Central memory CD8-positive, alpha-beta T cell (primary cell): ENCODE measurements at places on chromosomes 4 and X.

- H3K36me3 ChIP-seq, result no peaks in the 10 kb centered on the region
These were observed 40.8 kb downstream of the C4orf46 start for GRCh38 chr4:158630893-158631292.

DNA sequence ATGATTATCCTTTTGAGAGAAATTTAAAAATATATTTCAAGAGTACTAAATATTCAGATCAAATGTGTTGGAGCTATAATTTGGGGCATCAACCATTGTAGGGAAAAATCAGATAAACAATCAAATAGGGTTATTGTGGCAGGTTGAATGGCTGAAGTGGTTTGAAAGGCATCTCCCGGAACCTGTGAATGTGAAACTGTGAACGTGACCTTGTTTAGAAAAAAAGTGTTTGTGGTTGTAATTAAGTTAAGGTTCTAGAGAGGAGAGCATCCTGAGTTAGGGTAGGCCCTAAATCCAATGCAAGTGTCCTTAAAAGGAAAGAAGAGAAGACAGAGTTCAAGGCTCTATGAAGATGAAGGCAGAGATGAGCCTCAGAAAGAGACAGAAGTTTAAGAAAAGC is 37.4 kb downstream of the ADGRA3 start:
- H3K4me3 ChIP-seq, result no peak overlapping the region
- peak overlapping the region; percentile 48 for H3K27ac ChIP-seq
- no peaks in the 10 kb centered on the region for H3K27me3 ChIP-seq
- DNase-seq, result no peak

GRCh38 chr4:54473798-54474197 is 184.0 kb upstream of the KIT start:
- no peak for DNase-seq
- H3K27me3 ChIP-seq, result no peaks in the 10 kb centered on the region
- no peaks in the 10 kb centered on the region for H3K4me1 ChIP-seq

GRCh38 chr4:160510928-160511327 is 1408.0 kb downstream of the RAPGEF2 start:
- no peak overlapping the region for H3K27ac ChIP-seq
- H3K36me3 ChIP-seq, result no peaks in the 10 kb centered on the region
- no peak overlapping the region for H3K4me3 ChIP-seq
- no peaks in the 10 kb centered on the region for H3K27me3 ChIP-seq

- H3K36me3 ChIP-seq, result peaks cover 3% of the 10 kb centered on the region
- H3K27me3 ChIP-seq, result no peaks in the 10 kb centered on the region
- no peak overlapping the region for H3K27ac ChIP-seq
- H3K4me3 ChIP-seq, result no peak overlapping the region
These were observed 56.9 kb downstream of the CLCN3 start for GRCh38 chr4:169677150-169677748.

DNA sequence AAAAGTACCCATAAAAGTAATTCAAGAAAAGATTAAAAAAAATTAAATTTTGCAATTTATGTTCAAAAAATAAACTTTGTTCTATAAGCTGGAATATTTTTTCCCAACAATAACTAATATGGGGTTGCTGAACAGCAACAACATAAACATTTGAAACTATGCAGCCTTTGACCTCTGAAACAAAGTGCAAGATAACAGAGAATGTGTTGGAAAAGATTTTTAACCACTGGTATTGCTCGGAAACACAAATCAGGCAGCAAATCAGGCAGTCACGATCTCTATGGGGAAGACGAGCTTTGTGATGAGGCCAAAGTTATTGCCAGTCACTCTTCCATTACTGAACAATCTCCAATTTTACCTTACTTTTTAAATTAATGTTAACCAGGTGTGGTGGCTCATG is 332.1 kb downstream of the PABPC4L start:
- no peak overlapping the region for H3K27ac ChIP-seq
- DNase-seq, result no peak
- H3K27me3 ChIP-seq, result no peaks in the 10 kb centered on the region

DNA sequence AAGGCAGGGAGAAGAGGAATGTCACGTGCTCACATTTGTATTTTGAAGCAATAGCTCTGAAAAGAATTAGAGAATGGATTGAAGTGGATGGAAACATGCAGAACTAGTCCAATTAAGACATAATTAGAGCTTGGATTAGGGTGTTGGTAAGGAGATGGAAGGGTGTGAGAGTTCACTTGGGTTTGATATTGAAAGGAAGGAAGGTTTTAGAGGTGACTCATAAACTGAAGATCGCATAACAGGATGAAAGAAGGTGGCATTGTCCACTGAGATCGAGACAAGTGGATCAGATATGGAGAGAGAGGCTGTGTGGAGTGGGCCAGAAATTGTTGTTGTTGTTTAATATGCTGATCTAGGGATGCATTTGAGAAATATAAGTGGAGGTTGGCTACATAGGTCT is 244.0 kb upstream of the SMIM31 start:
- no peaks in the 10 kb centered on the region for H3K4me1 ChIP-seq
- H3K36me3 ChIP-seq, result no peaks in the 10 kb centered on the region
- H3K4me3 ChIP-seq, result no peak overlapping the region
- no peak for DNase-seq

DNA sequence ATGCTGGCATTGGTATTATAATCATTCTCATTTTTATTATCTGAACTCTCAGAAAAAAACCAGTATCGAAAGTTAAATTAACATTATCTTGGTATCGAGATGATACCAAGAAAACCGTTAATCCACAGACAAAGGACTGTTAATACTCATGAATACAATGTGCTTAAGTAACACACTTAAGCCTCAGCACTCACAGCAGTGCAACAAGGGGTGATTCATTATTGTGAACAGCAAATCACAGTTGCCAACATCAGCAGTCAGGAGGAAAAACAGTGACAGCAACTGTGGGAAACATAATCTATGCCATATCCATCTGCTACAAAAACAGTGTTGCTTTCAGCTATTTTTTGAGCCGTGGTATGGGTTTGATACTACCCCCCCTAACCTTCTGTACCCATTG is 210.9 kb upstream of the ATOH1 start:
- H3K27me3 ChIP-seq, result no peaks in the 10 kb centered on the region
- no peak for DNase-seq
- H3K27ac ChIP-seq, result no peak overlapping the region
- H3K36me3 ChIP-seq, result peaks cover 2% of the 10 kb centered on the region
- no peaks in the 10 kb centered on the region for H3K4me1 ChIP-seq

- no peak for DNase-seq
- no peaks in the 10 kb centered on the region for H3K27me3 ChIP-seq
- H3K27ac ChIP-seq, result peak overlapping the region; percentile 8
- no peak overlapping the region for H3K4me3 ChIP-seq
- peaks cover 15% of the 10 kb centered on the region for H3K36me3 ChIP-seq
These were observed 78.0 kb downstream of the MSN start for GRCh38 chrX:65745427-65745826.

DNA sequence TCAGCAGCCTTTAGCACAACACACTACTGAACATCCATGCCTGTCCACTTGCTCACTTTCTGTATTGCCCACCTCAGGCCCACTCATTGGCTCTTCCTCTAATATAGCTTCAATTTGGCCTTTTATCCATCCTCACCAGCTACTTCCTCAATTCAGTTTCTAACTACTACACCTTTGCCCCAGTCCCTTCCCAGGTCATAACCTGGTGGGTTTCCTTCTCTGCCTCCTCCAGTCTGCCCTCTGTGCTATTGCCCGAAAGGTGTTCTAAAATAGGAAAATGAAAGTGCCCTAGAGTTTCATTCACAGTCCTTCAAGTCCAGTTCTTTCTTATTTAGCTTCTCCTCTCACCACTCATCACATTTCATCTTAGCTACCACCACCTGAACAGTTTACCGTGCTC is 23.1 kb downstream of the MOSPD2 start:
- H3K4me3 ChIP-seq, result no peak overlapping the region
- peaks cover 7% of the 10 kb centered on the region for H3K4me1 ChIP-seq
- H3K36me3 ChIP-seq, result peaks cover 12% of the 10 kb centered on the region
- no peak overlapping the region for H3K27ac ChIP-seq
- DNase-seq, result no peak

DNA sequence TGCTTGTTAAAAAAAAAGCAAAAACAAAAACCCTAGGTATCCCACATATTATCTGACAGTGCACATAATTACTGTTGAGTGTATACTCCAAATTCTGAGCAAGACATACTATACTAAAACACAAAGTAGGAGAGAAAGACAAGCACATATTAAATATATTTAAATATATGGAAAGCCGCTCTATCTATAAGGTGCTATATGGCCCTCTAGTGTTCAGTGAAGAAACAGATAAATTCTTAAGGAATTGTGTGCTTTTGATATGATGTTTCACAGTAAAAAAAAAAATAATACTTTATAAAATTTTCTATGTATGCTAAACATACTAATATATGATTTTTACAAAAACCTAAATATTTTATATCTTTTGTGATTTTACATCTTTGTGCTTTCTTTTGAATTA is 137.8 kb downstream of the FBXW7 start:
- no peaks in the 10 kb centered on the region for H3K27me3 ChIP-seq
- DNase-seq, result no peak
- peaks cover 5% of the 10 kb centered on the region for H3K36me3 ChIP-seq
- H3K27ac ChIP-seq, result no peak overlapping the region

DNA sequence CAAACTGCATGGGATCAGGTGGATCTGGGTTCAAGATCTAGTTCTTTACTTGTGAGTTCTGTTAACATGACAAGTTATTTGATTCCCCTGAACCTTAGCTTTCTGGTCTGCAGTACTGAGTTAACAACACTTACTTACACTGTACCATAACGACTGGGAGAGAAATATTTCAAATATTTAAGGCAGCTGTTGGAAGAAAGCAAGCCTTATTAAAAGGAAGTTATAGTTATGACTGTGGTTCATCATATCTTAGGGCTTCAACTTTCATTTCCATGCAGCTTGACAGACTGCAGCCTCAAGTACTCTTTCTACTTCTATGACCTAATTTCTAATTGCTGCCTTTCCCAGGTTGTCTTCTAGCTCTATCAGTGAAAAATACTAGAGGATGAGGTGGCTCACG is 40.0 kb upstream of the PDGFRA start:
- H3K4me1 ChIP-seq, result no peaks in the 10 kb centered on the region
- no peak overlapping the region for H3K4me3 ChIP-seq
- peaks cover 26% of the 10 kb centered on the region for H3K27me3 ChIP-seq
- no peak for DNase-seq

GRCh38 chr4:39085891-39086290 is 23.9 kb downstream of the KLHL5 start:
- no peak for DNase-seq
- H3K36me3 ChIP-seq, result peaks cover 4% of the 10 kb centered on the region
- H3K27me3 ChIP-seq, result no peaks in the 10 kb centered on the region
- H3K27ac ChIP-seq, result no peak overlapping the region
- H3K4me3 ChIP-seq, result no peak overlapping the region

DNA sequence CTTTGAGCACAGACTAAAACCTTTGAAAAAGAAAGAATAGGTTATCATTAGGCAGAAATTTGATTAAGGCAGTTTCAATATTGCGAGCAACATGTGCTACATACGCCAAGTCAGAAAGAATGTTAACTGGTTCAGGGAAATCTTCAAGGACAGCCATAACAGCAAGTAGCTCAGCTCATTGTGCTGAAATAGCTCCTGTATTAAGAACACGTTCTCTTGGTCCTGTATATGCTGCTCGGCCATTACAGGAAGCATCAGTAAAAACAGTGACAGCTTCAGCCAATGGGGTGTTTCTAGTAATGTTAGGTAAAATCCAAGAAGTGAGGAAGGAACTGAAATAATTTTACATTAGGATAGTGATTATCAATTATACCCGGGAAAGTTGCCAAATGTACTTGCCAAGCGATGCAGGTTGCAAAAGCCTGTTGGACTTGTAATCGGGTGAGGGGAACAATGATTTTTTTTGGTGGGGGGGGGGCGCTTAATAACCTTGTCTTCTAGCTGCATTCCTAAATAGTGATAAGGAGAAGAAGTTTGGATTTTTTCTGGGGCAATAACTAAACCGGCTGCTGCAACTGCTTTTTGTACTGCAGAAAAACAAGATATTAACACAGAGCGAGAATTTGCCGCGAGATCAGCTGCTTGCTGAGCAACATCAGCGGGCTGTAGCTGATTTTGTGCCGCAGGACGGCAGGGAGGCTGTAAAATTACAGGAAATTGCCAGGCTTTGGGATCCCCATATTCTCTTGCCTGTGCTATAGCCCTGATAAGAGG is 49.4 kb upstream of the RASSF6 start:
- no peak for DNase-seq
- no peaks in the 10 kb centered on the region for H3K36me3 ChIP-seq
- H3K4me1 ChIP-seq, result no peaks in the 10 kb centered on the region
- no peak overlapping the region for H3K27ac ChIP-seq
- peaks cover 8% of the 10 kb centered on the region for H3K27me3 ChIP-seq
- H3K4me3 ChIP-seq, result no peak overlapping the region

DNA sequence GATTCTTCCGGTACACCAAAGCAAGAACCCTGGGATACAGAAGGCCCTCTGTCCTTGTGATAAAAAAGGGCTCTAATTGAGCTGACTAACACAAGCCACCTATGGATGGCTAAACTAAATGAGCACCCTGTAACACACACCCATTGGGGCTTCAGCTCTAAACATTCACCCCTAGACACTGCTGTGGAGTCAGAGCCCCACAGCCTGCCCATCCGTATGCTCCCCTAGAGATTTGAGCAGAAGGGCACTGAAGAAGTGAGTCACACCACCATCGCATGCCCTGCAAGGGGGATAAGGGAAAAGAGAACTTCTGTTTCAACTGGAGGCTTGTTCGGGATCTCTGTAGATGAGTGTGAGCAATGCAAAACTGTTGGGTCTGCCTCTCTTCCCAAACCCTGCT is 545.2 kb downstream of the KCTD8 start:
- H3K4me1 ChIP-seq, result no peaks in the 10 kb centered on the region
- no peaks in the 10 kb centered on the region for H3K27me3 ChIP-seq
- DNase-seq, result no peak
- no peak overlapping the region for H3K27ac ChIP-seq
- H3K4me3 ChIP-seq, result no peak overlapping the region

DNA sequence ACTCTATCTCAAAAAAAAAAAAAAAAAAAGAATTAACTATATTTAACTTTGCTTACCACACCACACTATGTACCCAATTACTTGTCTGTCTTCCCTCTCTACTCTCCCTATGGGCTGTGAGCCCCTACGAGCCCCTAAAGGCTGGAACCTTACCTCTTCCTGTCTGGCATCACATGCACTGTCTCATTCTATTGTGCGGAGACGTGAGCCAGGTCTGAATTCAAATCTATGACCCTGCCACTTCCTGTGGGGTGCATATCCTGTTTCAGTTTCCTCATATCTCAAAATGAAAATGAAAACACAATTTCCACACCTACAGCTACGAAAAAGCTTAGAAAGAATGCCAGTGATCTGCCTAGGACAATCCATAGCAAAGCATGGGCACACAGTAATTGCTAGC is 42.9 kb upstream of the HS3ST1 start:
- H3K4me1 ChIP-seq, result peaks cover 33% of the 10 kb centered on the region
- no peaks in the 10 kb centered on the region for H3K27me3 ChIP-seq
- DNase-seq, result peak; percentile 42
- peak overlapping the region; percentile 67 for H3K4me3 ChIP-seq
- H3K27ac ChIP-seq, result peak overlapping the region; percentile 82

GRCh38 chrX:150499240-150499639 is 69.2 kb upstream of the MTM1 start:
- H3K27ac ChIP-seq, result no peak overlapping the region
- H3K4me3 ChIP-seq, result no peak overlapping the region
- no peaks in the 10 kb centered on the region for H3K4me1 ChIP-seq

DNA sequence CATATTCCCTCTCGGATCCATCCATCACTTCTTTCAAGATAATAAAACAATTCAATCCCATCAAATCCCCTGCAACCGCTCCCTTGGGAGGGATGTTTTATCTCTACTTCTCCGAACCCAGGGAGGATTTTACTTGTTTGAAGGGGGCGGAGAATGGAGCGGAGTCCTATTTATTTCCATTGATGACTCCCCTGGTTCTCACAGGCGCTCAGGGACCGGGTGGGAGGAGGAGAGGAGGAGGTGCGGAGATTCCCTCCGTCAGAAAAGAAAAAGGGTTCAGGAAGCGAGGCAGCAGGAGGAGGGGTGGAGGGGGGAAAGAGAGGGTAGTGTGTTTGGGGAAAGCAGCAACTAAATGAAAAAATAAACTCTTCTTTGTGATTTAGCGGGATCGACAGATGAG is 2.1 kb downstream of the NDNF start:
- H3K27ac ChIP-seq, result no peak overlapping the region
- peaks cover 76% of the 10 kb centered on the region for H3K27me3 ChIP-seq
- no peak for DNase-seq
